CD4-positive, alpha-beta memory T cell (primary cell): ENCODE measurements at places on chromosomes 12 and 14.

- DNase-seq = no peak
Measured at GRCh38 chr12:27273114-27273513, 29.0 kb downstream of the STK38L start.

- DNase-seq = no peak
Measured at GRCh38 chr12:34340534-34341361, 318.5 kb downstream of the ALG10 start.

- no peak for DNase-seq
Measured at GRCh38 chr12:131991816-131992430, 42.2 kb downstream of the EP400 start.

DNA sequence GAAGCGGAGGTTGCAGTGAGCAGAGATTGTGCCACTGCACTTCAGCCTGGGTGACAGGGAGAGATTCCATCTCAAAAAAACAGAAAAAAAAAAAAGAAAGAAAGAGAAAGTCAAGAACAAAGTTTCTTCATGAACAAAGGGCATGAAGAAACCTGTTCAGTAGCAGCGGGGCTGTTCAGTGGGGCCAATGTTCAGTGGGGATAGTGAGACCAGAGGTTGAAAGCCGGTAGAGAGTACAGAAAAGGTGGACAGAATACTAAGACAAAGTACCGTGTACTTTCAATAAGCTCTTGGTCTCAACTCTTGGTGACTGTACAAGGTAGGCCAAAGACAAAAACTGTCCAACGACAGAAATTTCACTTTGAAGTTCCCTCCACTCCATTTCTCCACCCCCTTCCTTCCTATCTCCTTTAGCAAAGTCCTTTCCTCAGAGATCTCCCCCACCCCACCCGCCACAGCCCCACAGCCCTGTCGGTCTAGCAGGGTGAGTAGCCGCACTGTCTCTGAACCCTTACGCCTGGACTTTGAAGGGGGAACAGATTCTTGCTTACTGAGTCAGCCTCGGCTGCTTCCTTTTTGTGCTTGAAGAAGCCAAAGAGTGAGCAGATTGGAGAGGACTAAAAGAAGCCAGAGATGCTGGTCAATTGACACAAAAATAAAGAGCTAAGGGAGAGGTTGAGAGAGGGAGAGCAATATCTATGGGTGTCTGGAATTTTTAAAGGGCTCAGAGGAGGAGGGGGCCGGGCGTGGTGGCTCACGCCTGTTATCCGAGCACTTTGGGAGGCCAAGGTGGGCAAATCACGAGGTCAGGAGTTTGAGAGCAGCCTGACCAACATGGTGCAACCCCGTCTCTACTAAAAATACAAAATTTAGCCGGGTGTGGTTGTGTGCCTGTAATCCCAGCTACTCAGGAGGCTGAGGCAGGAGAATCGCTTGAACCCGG is 44.2 kb upstream of the FOS start:
- no peak for DNase-seq

DNA sequence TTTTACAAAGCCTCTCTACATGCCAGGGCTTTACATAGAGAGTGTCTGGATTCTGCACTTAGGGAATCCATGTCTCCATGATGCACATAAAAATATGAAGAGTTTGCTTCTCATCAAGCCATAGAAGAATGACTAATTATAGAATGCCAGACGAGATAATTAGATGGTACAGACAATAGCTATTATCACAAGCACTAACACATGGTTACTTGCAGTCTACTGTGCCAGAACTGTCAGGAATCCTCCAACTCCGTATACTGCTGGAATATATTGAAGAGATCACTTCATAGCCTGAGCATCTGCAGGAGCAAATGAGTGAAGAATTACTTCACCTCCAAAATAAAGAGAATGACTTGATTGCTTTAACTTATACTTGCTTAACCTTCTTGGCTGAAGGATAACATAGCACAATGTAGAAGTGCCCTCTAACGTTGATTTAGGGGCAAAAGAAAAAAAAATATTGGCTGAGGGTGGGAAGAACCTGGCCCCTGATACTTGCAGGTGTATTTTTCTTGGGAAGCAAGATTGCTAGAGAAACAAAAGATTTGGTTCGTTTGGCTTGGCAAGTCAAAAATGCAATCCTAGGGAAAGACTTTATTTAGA is 272.8 kb upstream of the FAR2 start:
- no peak for DNase-seq

DNA sequence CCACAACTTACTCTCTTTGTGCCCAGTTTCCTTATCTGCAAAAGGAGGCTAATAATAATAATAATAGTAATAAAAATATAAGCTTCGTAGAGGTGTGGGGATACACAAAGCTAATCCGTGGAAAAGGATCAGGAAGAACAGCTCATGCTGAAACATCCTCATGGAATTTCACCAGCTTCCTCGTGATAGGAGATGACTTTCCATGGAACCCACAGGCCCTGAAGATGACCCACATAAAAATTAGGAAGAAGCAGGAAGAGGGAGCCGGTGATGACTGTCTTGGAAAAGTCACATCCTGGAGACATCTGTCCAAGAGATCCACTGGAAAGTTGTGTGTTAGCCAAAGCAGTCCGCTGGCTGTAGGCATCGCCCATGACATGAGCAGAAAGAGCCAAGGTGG is 31.9 kb upstream of the FZD10 start:
- no peak for DNase-seq

DNA sequence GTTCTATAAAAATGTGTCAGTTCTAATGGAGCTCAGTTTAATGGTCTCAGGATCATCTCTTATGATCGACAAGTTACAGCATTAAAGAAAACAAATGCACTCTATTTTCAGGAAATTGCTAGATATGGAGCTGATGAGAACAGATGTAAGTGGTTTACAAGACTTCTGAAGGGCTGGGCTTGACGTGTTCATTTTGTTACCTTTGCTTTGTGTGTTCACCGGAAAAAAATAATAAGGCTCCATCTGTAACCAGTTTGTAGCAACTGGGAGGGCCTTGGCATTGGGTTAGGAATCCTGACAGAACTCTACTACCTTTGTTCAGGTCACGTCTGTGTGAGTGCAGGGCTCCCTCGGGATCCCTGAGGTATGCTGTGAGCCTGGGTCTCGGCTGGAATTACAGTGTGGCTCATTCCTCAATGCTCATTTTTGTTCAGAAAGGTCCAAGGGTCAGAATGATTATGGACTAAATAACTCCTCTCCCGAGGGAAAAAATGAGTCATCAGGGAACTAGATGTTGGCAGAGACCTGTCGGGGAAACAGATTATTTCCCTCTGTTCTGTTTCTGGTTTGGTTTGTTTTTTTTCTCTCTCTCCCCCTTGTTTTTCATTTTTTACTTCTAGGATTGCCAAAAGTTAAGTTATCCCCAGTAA is 158.0 kb downstream of the SLC5A8 start:
- DNase-seq = no peak

DNA sequence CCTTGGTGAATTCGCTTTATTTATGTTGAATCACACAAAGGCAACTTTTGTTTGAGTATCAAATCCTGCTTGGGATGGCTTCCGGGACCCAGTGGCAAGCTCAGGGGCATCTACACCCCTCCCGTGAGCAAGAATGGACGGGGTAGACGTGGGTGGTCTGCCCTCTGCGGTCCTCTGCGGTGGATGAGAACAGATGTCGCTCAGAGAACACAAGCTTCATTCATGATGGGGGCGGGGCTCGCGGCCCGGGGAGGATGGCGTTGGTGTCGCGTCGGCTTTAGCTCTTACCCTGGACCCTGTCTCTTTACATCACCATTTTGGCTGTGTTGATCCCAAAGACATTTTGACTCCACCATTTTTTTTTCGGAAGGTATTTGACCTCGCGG is 158.5 kb upstream of the RTL1 start:
- DNase-seq = no peak

DNA sequence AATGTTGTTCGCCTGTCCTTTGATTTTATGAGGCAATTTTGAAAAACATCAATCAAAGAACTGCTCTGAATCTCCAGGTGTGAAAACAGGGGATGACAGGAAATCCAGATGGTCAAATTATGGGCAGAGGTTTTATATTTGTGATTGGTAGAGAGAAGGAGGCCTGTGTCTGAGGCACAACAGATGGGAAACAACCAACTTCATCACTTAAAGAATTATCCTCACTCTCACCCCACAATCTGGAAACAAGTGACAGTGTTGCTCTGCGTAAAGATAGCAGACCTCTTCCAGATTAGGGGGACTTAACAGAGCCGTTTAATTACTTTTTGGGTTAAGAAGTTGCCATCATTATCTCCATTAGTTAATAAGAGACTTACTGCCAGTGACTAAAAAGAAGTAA is 64.1 kb upstream of the EGLN3 start:
- DNase-seq = no peak

DNA sequence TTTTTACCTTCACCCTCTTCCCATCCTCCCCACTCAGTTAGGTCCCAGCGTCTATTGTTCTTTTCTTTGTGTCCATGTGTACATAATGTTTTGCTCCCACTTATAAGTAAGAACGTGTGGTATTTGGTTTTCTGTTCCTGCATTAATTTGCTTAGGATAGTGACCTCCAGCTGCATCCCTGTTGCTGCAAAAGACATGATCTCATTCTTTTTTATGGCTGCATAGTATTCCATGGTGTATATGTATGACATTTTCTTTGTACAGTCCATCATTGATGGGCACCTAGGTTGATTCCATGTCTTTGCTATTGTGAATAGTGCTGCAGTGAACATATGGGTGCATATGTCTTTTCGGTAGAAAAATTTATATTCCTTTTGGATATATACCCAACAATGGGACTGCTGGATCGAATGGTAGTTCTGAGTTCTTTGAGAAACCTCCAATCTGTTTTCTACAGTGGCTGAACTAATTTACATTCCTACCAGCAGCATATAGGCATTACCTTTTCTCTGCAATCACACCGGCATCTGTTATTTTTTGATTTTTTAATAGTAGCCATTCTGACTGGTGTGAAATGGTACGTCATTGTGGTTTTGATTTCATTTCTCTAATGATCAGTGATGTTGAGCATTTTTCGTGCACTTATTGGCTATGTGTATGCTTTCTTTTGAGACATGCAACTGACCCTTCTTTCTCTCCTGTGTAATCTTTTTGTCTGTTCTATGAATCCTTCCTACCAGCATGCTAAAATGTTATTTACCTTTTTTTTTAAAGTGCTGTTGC is 279.7 kb upstream of the AMIGO2 start:
- no peak for DNase-seq

- no peak for DNase-seq
Measured at GRCh38 chr14:90678420-90678819, 137.8 kb downstream of the TTC7B start.

- DNase-seq = no peak
Measured at GRCh38 chr12:92558806-92559205, 144.0 kb upstream of the PLEKHG7 start.

- peak; percentile 17 for DNase-seq
Measured at GRCh38 chr14:72892879-72893635, 844 bp downstream of the DPF3 start.

DNA sequence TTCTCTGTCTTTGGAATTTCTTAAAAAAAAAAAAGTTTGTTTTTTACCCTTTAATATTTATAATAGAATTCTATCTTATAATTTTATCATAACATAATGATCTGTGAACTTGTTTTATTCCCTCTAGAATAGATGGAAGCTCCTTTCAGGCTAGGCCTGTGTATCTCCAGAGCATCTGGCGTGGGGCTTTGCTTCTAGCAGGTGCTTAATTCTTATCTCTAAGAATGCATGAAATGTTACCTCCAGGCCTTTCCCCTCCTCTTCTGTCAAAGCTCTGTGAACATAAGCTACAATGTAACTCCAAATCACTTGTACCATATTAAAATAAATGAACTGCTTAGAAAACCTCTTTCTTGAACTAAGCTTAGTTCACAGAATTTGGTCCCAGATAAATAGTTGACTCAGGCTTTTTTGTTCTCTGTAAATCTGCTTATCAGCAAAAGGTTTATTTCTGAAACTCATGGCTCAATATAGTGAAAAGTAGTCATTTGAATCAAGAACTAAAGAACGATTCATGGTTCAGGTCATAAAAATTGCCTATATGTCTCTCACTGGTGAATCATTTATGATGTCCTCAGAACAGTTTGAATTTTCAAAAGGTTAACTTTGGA is 407.1 kb downstream of the TRHDE start:
- no peak for DNase-seq

GRCh38 chr12:57243521-57244311 is 7.3 kb downstream of the STAC3 start:
- peak; percentile 73 for DNase-seq

- DNase-seq = no peak
Measured at GRCh38 chr12:98701166-98701565, 56.1 kb downstream of the APAF1 start.
